Esophagus muscularis mucosa (tissue), 4 donors: ENCODE measurements at places on chromosomes 12 and 14. TPM values are rescaled to one million over a fixed set of nuclear protein-coding genes. Genes with fewer than 3 reads are reported as not detected.

GRCh38 chr14:75434138-75434889 lies 6.5 kb downstream of the JDP2 start:
- peaks cover 75% of the 10 kb centered on the region for H3K36me3 ChIP-seq
- H3K4me3 ChIP-seq: no peak overlapping the region
- H3K4me1 ChIP-seq: peaks cover 41% of the 10 kb centered on the region
- H3K27me3 ChIP-seq: no peaks in the 10 kb centered on the region
- DNase-seq: no peak
- H3K27ac ChIP-seq: no peak overlapping the region

DNA sequence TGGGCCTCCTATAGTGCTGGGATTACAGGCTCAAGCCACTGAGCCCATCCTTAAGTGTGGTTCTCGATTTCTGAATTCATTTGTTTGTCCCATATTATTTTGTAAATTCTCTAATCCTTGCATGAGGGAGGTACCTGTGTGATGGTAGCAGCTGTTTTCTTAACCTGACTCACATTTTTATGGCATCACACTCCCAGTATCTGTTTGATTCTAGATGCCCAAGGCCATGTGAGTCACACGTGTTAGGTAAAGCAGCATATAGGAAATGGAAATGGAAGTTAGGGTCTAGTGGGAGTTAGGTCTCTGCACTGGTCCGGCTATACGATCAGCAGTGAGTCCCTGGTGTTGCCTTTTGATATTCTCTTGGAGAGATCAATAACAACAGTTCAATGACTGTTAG lies 198.1 kb downstream of the ERC1 start:
- H3K36me3 ChIP-seq: peaks cover 30% of the 10 kb centered on the region
- DNase-seq: no peak
- no peaks in the 10 kb centered on the region for H3K4me1 ChIP-seq
- H3K27ac ChIP-seq: no peak overlapping the region

- DNase-seq: no peak
- no peaks in the 10 kb centered on the region for H3K4me1 ChIP-seq
- H3K4me3 ChIP-seq: no peak overlapping the region
- no peaks in the 10 kb centered on the region for H3K27me3 ChIP-seq
Measured at GRCh38 chr12:3644104-3644503, 108.8 kb downstream of the CRACR2A start.

DNA sequence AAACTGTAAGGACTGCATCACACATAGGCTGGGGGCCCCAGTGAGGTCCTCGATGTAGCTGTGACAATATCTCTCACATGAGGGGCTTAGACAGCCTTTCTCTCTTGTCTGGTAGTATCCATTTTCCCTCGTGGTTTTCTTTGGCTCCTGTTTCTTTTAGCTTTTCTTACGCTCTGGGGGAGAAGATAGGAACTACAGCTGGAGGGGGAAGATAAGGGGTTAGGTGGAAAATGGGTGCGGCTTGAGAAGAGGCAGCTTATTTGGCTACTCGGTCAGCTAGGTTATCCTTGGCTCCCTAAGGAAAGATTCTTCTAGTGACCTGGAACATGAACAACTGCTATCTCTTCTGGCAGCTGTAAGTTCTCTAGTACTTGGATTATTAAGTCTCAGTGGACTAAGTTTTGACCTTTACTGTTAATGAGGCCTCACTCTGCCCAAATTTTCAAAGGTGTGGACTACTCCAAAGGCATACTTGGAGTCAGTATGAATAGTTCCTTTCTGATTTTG lies 28.7 kb upstream of the CPNE8 start:
- H3K27ac ChIP-seq: no peak overlapping the region
- DNase-seq: no peak
- H3K4me3 ChIP-seq: no peak overlapping the region
- H3K27me3 ChIP-seq: no peaks in the 10 kb centered on the region

NFATC4 gene
- total RNA-seq: 39.9 TPM

OAS1 gene
- total RNA-seq: 10.4 TPM

TDRD9 gene
- 2.3 TPM for total RNA-seq

- no peaks in the 10 kb centered on the region for H3K27me3 ChIP-seq
- no peak overlapping the region for H3K27ac ChIP-seq
- no peak for DNase-seq
- no peak overlapping the region for H3K4me3 ChIP-seq
- peaks cover 50% of the 10 kb centered on the region for H3K4me1 ChIP-seq
Measured at GRCh38 chr14:69395929-69396328, 2.2 kb downstream of the ERH start.

- DNase-seq: no peak
- peak overlapping the region; percentile 73 for H3K27ac ChIP-seq
- H3K36me3 ChIP-seq: no peaks in the 10 kb centered on the region
- no peaks in the 10 kb centered on the region for H3K27me3 ChIP-seq
Measured at GRCh38 chr14:61341275-61342206, 20.2 kb downstream of the PRKCH start.

DNA sequence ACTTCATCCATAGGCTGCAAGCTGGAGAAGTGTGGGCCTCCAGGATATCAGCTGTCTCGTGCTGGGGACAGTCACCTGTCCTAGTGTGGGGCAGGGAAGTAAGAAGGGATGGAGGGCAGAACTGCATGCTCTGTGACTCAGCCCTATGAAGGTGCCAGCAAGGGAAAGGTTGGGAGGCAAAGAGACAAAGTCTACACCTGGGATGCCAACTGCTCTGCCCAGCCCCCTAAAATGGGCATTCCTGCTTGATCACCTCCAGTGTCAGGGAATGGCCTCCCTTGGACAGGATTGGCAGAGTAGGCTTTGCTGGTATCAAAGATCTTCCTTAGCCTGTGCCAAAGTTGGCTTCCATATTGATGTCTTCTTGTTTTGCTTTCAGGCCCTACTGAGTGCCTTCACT lies 335.0 kb downstream of the BCL11B start:
- no peak overlapping the region for H3K4me3 ChIP-seq
- no peak for DNase-seq
- no peaks in the 10 kb centered on the region for H3K36me3 ChIP-seq
- H3K4me1 ChIP-seq: no peaks in the 10 kb centered on the region
- no peak overlapping the region for H3K27ac ChIP-seq

ARHGEF25 gene
- total RNA-seq: 77.7 TPM

EML5 gene
- total RNA-seq: 3.7 TPM

- no peak for DNase-seq
- no peaks in the 10 kb centered on the region for H3K27me3 ChIP-seq
- peaks cover 14% of the 10 kb centered on the region for H3K4me1 ChIP-seq
- H3K4me3 ChIP-seq: no peak overlapping the region
Measured at GRCh38 chr12:92059960-92060359, 85.7 kb downstream of the BTG1 start.

- no peak for DNase-seq
- peaks cover 33% of the 10 kb centered on the region for H3K4me1 ChIP-seq
- H3K27ac ChIP-seq: no peak overlapping the region
- no peaks in the 10 kb centered on the region for H3K36me3 ChIP-seq
- H3K4me3 ChIP-seq: peak overlapping the region; percentile 55
- H3K27me3 ChIP-seq: no peaks in the 10 kb centered on the region
Measured at GRCh38 chr14:23695664-23695999, 59.5 kb downstream of the DHRS2 start.

MANSC1 gene
- total RNA-seq: 22.7 TPM

DNA sequence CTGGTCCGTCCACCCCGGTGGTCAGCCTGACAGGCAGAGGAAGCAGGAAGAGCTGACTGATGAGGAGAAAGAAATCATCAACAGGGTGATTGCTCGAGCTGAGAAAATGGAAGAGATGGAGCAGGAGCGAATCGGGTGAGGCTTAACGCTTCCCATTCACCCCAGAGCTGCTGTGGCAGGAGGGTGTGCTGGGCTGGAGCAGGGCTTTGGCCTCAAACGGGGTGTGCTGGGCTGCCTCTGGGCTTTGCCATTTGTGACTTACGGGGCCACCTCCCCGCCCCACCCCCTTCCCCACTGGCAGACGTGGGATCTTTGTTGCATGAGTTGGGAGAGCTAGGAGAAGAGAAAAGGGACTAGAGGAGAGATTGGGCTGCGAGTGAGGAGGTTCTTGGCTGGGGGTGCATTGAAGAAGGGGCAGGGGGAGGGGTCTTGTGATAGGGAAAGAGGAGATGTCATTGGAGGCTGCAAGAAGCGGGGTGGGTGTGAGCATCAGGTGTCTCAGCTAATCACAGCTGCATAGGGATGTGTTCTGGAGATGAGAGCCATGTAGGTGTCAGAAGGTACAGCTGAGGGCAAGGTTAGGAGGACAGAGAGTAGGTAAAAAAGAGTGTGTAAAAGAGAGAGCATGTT lies 56.3 kb downstream of the RPH3A start:
- H3K36me3 ChIP-seq: no peaks in the 10 kb centered on the region
- no peaks in the 10 kb centered on the region for H3K27me3 ChIP-seq
- DNase-seq: no peak
- H3K4me3 ChIP-seq: no peak overlapping the region
- no peak overlapping the region for H3K27ac ChIP-seq

KCNA1 gene
- total RNA-seq: 0.71 TPM

HAL gene
- total RNA-seq: not detected

- H3K36me3 ChIP-seq: no peaks in the 10 kb centered on the region
- no peak for DNase-seq
- H3K27me3 ChIP-seq: no peaks in the 10 kb centered on the region
- peak overlapping the region; percentile 64 for H3K27ac ChIP-seq
- no peak overlapping the region for H3K4me3 ChIP-seq
Measured at GRCh38 chr14:89912667-89913211, 41.8 kb downstream of the EFCAB11 start.

TBX3 gene
- total RNA-seq: 9.8 TPM

- no peak overlapping the region for H3K27ac ChIP-seq
- no peak for DNase-seq
- no peak overlapping the region for H3K4me3 ChIP-seq
- no peaks in the 10 kb centered on the region for H3K27me3 ChIP-seq
- peaks cover 11% of the 10 kb centered on the region for H3K4me1 ChIP-seq
- no peaks in the 10 kb centered on the region for H3K36me3 ChIP-seq
Measured at GRCh38 chr12:12521888-12522287, 40.8 kb downstream of the DUSP16 start.

DNA sequence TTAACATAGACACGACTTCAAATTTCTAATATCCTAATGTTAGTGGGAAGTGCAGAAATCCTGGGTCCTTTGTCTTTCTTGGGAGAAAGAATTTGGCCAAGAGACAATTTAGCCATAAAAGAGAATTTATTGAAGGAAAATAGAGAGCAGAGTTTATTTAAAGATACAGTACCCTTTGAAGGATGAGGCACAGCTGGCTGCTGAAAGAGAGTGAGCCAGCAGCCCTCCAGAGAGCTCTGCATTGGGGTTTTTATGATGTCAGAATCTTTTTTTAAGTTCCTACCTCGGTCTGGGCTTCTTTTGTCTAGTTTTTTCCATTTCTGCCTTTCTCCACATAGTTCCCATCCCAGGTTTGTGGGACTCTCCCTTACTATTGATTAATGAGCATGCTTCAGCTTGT lies 37.5 kb downstream of the CCER1 start:
- no peak overlapping the region for H3K27ac ChIP-seq
- no peaks in the 10 kb centered on the region for H3K4me1 ChIP-seq
- H3K36me3 ChIP-seq: no peaks in the 10 kb centered on the region
- DNase-seq: no peak
- H3K27me3 ChIP-seq: no peaks in the 10 kb centered on the region

SERPINA12 gene
- total RNA-seq: not detected

DNA sequence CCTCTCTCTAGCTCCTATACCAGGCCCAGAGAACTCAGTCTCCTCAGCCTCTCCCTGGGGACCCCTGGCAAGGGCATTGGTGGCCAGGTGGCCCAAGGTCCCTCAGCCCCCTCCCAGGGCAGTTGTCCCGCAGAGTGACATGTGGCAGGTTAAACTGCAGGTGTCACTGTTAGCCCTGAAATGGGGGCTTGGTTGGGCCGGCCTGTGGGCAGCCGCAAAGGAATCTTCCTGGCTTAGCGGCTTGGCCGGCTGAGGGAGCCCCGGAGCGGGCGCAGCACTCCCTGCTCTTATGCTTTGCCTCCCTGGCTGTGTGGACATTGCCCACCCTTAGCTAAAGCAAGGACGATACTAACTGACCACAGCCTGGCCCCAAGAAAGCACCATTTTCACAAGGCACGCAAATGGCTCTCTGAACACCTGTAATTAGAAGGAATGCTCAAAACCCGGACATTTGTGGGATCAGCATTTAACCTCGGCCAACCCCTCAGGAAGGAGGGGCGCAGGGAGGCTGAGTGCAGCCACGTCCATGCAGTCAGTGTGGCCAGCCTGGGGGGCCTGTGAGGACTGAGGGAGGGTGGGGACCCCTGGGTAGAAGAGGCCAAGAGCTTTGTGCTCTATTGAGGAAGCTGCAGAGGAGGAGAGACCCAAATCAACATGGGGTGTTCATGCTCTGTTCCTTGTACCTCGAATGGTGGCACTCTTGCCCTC lies 82.2 kb downstream of the PAPOLA start:
- H3K27ac ChIP-seq: no peak overlapping the region
- H3K36me3 ChIP-seq: no peaks in the 10 kb centered on the region
- peaks cover 5% of the 10 kb centered on the region for H3K27me3 ChIP-seq

DNA sequence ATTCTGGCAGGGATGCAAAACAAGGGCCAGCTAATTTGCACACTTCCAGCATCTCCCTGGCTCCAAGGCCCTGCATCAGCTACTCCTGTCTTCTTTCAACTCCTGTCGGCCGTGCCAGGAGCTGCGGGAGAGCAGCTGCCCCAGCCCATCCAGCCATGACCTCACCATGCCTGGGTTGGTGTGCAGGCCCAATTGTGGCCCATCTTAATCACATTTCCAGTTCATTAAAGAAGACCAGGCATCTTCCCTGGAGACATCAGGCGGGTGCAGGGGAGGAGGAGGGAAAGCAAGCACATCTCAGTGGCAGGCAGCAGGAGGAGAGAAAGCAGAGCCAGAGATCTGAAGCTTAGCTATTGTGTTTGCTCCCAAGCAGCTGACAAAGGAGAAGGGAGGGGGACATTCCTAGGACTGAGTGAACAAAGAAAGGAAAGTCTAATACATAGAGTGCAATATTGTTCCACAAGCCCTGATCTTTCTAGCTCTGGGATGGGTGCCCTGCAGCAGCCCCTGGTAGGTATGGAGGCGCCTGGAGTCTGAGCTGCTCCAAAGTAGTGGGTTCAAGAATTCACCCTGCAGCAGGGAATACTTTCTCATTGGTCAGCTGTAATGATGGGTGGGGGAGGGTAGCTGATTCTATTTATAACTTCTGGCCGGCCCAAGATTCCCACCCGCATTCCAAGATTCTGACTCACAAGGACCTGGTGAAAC lies 40.1 kb downstream of the VWF start:
- peak overlapping the region; percentile 55 for H3K27ac ChIP-seq
- no peaks in the 10 kb centered on the region for H3K36me3 ChIP-seq
- no peak for DNase-seq
- no peaks in the 10 kb centered on the region for H3K27me3 ChIP-seq
- H3K4me3 ChIP-seq: no peak overlapping the region

GAPDH gene
- 2,666 TPM for total RNA-seq

DNA sequence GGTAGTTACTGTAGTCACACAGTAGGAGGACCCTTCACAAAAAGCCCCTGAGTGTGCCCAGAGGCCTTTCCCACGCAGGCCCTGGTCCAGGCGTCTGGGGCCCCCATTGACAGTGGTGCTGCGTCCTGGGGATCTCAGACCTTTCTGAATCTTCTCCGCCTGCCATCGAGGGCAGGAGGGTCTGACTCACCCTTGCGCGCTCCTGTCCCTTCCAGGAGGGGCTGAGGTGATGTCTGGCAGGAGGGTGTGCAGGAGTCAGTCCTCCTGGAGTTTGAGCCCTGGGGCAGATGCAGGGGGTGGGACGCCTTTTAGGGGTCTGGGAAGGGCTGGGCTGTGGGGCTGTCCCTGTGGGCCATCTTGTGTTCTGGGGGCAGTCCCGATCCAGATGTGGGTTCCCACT lies 386.8 kb downstream of the TMEM121 start:
- H3K36me3 ChIP-seq: no peaks in the 10 kb centered on the region
- no peak for DNase-seq
- H3K4me3 ChIP-seq: no peak overlapping the region
- no peaks in the 10 kb centered on the region for H3K4me1 ChIP-seq
- H3K27me3 ChIP-seq: peaks cover 9% of the 10 kb centered on the region
